H4 (cell line): ENCODE measurements at places on chromosomes 2 and 18. TPM values are rescaled to one million over a fixed set of nuclear protein-coding genes. Genes with fewer than 3 reads are reported as not detected.
A peak's percentile ranks its signal among the peaks of the same experiment; 100 is the strongest.

The CHST9 gene
- 0.23 and 1.1 TPM in 2 replicates for total RNA-seq

DNA sequence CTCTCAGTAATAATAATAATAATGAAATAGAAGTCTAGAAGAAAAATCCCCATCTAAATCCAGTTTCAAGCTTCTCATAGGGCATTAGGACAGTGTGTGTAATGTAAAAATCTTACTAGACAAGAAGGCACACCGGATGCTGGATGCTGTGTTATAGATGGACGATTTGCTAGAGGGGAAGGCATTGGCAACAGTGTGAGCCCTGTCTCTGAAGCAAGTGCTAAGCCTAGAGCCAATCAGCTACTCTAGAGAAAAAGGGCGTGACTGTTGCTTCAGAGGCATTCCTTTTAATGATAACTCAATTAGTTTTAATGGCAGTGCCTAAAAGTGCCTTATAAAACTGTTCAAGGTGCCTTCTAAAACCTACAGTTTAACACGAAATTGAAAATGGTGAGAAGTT lies 344.9 kb downstream of the TDRD15 start:
- no peak for DNase-seq

DNA sequence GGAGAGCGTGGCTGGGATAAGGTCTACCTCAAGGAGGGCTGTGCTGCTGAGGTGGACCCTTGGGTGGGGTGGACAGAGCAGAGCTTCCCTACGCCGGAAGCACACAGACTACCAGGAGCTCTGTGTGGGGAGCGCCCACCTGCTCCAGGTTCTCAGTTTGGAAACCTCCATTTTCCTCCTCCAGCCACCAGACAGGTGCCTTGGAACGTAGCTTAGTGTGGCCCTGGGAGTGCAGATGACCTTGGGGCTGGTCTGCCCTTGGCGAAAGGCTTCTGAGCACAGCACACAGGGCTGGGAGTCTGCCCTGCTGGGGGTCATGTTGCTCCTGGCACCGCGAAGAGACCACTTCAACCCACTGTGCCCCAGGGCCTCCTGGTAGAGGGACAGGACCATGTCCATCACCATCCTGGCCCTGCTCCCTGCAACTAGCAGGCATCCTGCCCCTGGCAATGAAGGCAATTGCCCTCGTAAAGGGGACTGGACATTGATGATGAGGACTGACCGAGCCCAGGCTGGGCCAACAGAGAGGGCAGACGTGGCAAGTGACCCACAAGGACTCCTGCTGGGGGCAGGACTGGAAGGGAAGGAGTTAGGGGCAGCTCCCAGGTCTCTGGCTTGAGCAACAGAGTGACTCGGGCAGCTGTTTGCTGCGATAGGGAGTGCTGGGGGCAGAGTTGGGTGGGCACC lies 214.7 kb downstream of the CYP26B1 start:
- DNase-seq = no peak

The FRZB gene
- total RNA-seq = 0.08 and 0.10 TPM in 2 replicates

DNA sequence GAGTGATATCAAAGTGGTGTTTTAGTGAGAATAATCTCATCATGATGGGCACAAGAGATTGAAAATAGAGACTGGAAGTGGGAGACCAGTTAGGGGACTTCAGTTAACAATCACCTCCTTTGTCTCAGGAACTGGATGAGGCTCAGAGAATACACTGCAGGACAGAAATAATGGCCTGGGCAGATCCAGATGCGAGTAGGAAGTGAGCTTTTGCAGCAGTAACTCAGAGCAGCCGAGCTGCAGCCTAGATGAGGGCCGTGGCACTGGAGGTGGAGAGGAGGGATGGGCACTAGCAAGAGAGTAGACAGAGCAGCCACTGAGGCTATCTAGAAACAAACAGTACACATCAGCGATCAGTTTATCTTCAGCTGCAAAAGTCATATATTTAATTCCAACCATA lies 48.6 kb downstream of the CYB5A start:
- no peak for DNase-seq

- DNase-seq = peak; percentile 75
Measured at GRCh38 chr2:127106991-127107621, at the start of gene BIN1. BIN1 (minus strand) TSS chr2:127107154; CDS start chr2:127106943, 211 bp downstream.

The KLF7 gene
- 2.6 and 6.8 TPM in 2 replicates for total RNA-seq

- no peak for DNase-seq
Measured at GRCh38 chr2:120783969-120784372, 48.3 kb downstream of the GLI2 start.

GRCh38 chr2:235573331-235574221 lies 79.7 kb downstream of the AGAP1 start:
- DNase-seq = no peak

DNA sequence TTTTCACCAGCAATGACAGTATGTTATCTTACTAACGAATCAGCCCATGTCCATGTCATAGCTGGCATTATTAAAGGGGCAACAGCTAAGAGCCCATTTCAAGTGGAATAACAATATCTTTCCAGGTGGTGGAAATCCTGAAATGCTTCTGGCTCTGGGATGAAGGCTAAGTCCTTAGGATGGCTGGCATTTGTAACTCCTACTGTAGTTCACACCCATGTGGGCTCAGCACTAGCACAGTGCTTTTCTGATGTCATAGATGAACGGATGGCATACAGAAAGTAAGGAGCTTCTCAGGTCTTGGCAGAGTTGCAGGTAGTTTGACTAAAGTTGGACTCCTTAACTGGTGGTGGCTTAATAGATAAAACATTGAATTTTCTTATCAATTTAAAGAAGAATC lies 10.0 kb downstream of the TMEM200C start:
- no peak for DNase-seq

DNA sequence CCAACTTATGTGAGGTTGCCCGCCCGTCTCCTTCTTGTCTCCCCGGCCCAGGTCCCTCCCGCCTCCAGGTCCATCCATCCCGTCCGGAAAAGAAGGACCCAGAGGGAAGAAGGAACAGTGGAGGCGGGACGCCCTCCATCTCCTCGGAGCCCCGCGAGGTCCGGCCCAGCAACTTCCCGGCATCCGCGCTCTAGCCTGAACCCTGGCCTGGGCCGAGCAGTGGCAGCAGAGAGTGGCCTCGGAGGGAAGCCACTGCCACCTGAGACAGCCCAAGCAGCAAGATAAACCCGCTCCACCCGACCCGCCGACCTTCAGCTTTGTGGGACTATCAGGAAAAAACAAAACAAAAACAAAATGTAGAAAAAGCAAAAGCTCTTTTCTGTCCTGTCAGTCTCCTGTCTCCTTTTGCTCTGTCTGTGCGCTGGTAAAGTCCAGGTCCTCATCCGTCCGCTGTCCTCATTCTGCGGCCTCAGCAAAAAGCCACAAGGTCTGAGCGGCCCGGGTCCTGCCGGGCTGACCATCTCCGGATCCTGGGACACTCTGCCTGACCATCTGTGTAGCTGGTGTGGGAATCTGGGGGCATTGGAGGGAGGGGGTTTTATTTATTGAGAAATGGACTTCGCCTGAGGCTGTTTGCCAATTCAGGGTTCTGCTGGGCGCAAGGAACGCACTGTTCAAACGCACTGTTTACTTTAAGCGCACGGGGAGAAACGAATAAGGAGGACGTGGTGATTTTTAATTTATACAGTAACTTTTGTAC lies 3.1 kb downstream of the DLX1 start:
- DNase-seq = no peak

- no peak for DNase-seq
Measured at GRCh38 chr2:152622219-152622618, 95.0 kb downstream of the PRPF40A start.

The ZAP70 gene
- not detected in 2 replicates for total RNA-seq

DNA sequence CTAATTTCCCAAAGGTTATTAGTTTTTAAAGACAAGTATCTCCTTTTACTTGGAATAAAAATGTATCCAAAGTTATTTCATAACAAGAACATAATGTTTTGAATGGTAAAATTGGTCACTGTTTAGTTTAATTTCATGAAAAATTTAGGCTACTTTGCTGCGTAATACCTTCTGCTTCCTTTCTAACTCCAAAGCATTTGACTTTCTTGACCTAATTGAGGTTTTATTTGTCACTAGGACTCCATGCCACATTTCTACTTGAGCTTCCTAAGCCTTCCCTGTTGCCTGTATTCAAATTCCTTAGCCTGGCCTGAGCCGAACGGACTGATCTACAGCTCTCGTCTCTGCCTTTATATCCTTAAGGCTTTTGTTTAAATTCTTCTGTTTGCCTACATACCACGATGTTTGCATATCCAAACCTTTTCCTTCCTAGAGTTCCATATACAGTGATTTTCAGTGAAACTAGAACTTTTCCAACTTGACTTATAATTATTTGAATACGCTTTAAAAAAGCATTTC lies 25.1 kb downstream of the ARMC9 start:
- DNase-seq = no peak

- no peak for DNase-seq
Measured at GRCh38 chr2:128456281-128456680, 137.6 kb upstream of the HS6ST1 start.

DNA sequence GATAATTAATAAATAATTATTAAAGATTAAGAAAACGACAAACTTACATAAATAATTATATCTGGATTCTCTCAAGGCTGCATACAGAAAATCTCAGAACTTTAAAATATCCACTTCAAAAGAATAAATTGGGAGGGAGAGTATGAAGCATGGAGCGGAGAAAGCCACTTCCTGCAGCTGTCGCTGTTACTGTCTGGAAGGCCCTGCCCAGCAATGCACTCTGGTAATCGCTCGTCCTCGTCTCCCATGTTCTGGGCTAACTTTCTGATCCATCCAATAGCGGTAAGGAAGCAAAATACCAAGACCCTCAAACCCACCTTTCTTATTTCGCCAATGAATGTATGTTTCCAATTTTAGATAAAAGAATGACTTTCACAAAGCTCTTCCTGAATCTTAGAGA lies 26.7 kb downstream of the CYRIA start:
- no peak for DNase-seq

GRCh38 chr18:56388571-56388970 lies 249.8 kb downstream of the TXNL1 start:
- DNase-seq = no peak

DNA sequence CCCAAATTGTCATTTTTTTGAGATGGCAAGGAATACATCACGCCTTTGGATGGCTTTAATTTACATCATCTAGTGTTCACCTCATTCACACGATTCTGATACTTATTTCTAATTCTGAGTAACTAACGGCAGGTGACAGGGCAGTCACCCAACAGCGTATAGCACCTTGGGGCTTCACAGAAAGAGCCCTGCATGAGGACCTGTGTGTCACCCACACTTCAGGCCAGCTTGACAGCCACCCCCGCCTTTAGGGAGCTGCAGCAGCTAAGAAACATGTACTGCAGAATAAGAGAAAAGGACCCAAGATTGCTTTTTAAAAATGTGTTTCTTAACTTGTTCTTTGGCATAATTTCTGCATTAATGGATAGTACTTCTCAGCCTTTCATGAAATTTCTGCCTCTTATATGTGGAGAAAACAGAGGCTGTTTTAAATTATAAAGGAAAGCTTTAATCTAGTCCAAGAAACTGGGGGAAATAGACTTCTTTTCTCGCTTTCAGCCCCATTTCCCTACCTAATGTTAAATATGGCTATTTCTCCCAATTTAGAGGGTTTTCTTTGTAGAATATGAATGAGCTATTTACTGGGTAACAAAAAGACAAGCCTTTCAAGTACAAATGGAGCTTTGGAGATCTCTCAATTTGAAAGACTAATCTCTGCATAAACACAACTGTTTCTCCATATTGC lies 245.1 kb downstream of the LDLRAD4 start:
- no peak for DNase-seq

- no peak for DNase-seq
Measured at GRCh38 chr2:174688079-174688478, 76.2 kb downstream of the CHRNA1 start.

GRCh38 chr2:84969511-84970209 lies 1.3 kb upstream of the KCMF1 start:
- DNase-seq = no peak
